NCI-H345 (cell line): ENCODE measurements at places on chromosomes 2 and 18.

DNA sequence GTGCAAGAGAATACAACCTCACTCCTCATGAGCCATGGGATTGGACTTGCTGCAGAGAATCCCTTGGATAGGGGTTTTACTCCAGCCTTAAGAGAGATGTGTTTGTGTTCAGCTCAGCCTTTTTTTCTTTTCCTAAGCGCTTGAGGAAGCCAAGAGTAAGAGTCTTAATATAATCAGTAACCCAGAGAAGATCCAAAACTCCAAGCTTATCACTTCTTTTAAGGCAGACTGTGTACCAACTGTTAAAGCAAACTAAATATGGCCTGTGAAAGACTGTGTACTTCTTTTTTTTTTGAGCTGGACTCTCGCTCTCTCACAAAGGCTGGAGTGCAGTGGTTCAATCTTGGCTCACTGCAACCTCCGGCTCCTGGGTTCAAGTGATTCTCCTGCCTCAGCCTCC lies 30.4 kb downstream of the MSGN1 start:
- no peak for DNase-seq

DNA sequence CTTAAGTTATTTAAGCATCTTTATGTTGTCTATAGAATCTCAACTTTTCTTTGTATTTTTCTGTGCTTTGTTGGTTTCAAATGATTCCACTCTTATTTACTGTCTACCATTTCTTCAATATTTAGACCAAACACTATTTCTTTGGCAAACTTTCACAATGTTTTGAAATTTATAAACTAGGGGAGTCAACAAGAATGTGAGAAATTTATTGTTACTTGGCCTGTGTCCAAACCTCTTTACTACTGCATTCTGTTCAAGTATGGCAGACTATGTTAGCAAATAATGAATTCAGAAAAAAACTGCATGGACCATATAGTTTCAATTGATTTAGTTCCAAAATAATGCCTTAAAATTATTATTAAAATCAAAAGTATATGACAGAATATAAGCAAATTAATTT lies 470.2 kb downstream of the FBXO15 start:
- DNase-seq, result no peak

DNA sequence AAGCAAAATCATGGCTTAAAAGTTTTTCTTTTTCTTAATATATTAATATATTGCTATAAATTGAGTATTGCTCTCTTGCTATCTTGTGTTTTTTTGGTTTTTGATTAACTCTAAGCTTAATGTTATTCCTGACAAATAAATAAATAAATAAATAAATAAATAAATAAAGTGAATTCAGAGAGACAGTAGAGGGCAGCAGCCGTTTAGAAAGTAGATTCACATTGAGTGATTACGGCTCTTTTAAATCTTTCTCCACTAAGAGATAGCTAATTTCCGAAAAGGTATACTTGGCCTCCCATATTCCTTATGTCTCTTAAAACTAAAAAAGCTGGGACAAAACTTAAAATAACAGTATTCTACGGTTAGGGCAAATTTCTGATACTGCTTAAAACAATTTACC lies 34.3 kb downstream of the MSH2 start:
- DNase-seq, result no peak

- no peak for DNase-seq
Measured at GRCh38 chr2:85730686-85731230, 23.0 kb upstream of the ATOH8 start.

- peak; percentile 45 for DNase-seq
Measured at GRCh38 chr2:240277073-240277806, 136.8 kb upstream of the OTOS start.

DNA sequence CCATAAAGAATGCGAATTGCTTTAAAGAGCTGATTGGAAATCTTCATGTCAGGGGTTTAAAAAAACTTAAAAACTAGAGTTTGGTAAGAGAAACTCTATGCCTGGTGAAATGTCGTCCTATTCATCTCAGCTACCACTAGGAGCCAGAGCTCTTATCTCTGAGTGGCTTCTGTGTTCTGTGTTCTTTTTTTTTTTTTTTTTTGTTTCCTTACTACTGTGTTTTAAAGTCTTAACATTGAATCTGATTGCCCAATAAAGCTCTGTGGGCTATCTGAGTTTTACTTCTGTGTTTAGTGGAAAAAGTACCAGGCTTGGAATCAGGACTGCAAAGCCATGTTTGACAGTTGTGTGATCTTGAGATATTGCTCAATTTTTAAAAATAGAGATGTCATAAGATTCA lies 494.8 kb downstream of the RIT2 start:
- DNase-seq, result no peak

GRCh38 chr2:173762221-173762620 lies 203.0 kb downstream of the SP3 start:
- DNase-seq, result no peak

- DNase-seq, result no peak
Measured at GRCh38 chr2:170468557-170468956, 246.6 kb upstream of the SP5 start.

GRCh38 chr2:113105047-113105785 lies 22.2 kb upstream of the IL1RN start:
- no peak for DNase-seq

DNA sequence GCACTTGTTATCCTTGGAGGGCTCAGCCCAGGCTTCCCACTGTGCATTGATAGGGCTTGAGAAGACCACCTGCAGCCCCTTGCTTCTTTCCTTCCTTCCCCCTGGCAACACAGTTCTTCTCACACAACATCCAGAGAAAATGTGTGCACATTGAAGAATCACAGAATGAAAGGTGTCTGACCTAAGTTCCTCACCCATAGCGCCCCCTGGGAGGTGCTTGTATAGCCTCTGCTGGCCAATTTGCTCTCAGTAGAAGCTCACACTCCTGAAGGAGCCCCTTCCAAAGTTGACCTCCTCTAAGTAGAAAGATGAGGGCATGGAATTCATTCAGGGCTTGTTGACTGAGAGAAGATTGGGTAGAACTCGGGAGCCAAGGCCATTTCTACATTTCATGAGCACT lies 758.4 kb upstream of the KLHL29 start:
- DNase-seq, result no peak

GRCh38 chr2:193228276-193228675 lies 1033.5 kb upstream of the TMEFF2 start:
- DNase-seq, result no peak
